NCI-H2171 (cell line): ENCODE measurements at places on chromosomes 11 and 22.

- DNase-seq: no peak
Measured at GRCh38 chr11:75626889-75627529, 41.8 kb downstream of the MAP6 start.

- DNase-seq: no peak
Measured at GRCh38 chr22:47862394-47862793, 1099.9 kb downstream of the TBC1D22A start.

DNA sequence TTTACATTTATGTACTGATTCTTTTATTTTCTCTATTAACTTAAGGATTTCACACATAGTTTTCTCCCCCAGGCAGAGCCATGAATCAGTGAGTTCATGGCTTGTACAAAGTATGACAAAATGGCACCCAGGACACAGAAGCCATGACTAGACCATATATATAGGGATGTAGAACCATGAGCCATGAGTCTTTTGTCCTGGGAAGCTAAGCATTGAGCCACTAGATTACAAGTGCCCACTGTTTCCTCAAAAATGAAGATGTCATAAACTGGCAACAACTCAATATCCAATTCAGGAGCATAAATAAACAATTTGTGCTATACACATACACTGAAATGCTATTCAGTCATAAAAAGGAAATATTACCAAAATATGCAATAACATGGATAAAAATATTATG, 36.2 kb downstream of the CARD18 start:
- DNase-seq: no peak

DNA sequence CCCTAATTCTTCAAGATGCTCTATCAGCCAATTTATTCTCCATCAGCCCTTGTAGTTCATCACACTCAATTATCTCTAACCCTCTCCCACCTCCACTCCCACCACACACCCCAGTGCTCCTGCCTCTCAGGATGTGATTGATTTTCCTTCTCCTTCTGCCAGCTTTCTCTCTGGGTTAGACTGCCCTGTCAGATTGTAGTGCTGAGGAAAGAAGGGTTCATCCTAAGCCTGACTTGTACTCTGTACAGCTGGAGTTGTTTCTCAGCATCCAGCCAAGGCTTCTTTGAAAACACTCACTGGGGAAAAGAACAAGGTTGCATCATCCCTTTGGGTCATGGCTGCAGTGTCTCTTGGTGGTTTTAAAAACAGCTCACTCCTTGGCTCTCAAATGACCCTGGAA, 61.2 kb downstream of the CECR2 start:
- no peak for DNase-seq

- DNase-seq: no peak
Measured at GRCh38 chr11:32033067-32033466, 57.8 kb upstream of the RCN1 start.

DNA sequence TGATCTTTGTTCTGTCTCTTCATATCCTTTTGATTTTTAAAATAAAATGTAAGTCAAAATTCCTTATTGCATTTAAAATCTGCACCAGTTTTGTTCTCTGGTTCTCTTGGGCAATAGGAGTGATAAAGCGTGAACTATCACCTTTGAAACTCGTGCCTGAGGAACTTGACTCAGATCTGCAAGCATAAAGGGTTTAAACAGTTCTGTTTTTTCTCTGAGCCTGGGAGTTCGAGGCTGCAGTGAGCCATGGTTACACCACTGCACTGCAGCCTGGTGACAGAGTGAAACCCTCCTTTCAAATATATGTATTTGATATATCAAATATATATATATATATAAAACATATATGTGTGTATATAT, 38.9 kb upstream of the CLMP start:
- DNase-seq: no peak

GRCh38 chr22:50621948-50622722, 5.8 kb downstream of the ARSA start:
- no peak for DNase-seq

DNA sequence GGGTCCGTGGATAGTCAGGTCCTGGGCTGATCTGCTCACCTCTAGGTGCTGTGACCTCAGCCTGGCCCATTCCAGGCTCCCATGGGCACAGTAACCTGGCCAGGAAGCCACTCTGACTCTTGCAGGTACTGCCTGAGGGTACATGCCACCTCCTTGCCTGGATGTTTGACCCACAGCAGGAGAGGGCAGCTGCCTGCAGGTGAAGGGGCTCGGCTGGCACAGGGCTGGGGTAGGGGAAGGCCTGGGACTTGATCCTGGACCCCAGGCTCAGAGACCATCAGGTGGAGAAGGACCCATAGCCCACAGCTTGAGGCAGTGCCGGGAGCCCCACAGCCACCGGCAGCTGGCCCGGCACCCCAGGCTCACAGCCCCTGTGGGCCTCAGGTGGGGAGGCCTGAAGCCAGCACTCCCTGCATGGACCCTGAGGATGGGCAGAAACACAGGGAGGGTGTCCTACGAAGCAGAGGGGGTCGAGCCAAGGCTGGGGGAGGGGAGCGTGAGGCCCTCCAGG, 2.7 kb downstream of the LRRC56 start:
- no peak for DNase-seq

GRCh38 chr11:8720352-8720751, 37.8 kb downstream of the RPL27A start:
- no peak for DNase-seq

DNA sequence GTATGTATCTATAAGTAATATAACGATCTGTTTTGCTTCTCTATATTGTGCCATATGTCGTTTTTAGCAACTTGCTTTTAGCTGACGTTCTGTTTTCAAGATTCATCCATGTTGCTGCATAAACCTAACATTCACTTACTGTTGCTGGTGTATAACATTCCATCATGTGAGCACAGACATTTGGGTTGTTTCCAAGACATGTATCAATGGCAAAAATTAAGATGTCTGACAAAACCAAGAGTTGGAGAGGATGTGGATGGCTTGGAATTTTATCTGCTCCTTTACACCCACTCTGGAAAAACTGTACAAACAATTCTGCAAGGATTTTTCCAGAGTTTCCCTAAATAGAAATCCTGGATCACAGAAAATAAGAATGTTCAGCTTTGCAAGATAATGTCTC, 40.9 kb downstream of the DGCR2 start:
- DNase-seq: no peak

DNA sequence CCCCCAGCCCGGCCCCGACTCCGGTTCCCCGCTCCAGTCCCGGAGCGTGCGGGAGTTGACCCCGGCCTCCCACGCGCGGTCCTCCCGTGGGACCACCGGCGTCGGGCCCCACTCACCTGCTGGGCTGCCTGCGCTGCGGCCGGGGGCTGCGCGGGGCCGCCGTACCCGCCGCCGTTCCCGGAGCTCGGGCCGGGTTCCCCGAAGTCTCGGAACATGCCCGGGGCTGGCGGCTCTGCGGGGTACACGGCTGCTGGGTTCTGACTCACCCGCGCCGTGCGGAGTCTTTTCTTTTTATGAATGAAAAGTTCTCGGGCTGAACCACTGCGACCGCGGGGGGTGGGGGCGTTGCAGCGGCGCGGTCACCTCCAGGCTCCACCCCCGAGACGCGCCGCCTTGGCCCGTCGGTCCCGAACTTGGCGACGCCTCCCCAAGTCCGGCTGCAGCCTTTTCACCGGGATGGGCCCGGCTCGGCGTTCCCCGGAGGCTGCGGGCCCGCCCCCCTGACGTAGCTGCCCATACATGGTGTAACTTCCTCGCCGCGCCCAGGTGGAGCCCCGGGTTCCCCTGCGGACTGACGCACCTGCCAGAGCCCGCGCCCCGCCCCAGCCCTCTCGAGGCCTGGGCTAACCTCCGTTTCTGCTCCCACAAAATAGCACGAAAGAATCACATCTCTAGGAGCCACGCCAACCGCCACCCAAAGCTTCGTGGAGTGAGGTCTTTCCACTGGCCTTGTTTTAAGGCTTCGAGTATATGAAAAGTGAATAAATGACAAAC, at the start of gene FOSL1:
Gene FOSL1, minus strand, starts transcription at position 264 of the 774 bp plus-strand sequence. Its CDS starts 49 bp downstream, at position 215.
- DNase-seq: peak; percentile 46

GRCh38 chr11:68469122-68469521, 8.6 kb downstream of the PPP6R3 start:
- DNase-seq: no peak

GRCh38 chr22:32804531-32805360, 3.2 kb downstream of the TIMP3 start:
- DNase-seq: no peak

GRCh38 chr11:76253416-76253815, 47.1 kb upstream of the WNT11 start:
- no peak for DNase-seq

- DNase-seq: no peak
Measured at GRCh38 chr11:6623391-6624363, 4.5 kb upstream of the TPP1 start.

GRCh38 chr11:2366276-2366675, 10.8 kb upstream of the CD81 start:
- no peak for DNase-seq

GRCh38 chr11:65401073-65401802, 14.8 kb downstream of the FRMD8 start:
- DNase-seq: no peak

DNA sequence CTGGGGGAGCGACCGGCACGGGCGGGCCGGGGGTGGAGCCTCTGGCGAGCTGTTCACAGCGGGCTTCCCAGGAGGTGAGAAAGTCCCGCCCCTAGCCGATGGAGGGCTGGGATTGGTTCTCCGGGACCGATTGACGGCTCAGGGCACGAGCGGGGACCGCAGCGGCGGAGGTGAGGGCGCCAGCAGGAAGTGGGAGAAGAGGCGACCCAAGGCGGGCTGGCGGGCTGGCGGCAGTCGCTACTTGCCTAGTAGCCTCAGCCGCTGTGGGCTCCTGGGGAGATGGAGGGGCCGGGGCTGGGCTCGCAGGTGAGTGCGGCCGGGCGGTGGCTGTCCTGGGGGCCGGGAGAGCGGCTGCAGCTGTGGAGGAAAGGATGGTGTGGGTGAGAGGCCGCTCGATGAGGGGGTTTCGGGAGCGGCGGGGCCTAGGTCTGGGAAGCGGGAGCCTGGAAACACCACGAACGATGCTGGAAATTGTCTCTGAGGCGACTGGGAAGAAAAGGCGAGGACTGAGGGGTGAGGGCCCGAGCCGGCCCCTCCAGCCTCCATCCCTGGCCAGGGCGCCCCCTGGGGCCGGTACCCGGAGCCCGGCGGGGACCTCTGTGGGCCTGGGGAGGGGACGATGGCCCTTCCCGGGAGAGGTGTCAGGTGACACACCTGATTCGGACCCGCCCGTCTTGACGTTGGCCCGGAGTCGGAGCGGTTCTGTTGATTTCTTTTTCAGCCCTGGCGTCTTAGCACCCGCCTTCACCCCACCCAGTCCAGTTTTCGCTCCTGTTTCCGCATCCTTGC, at the start of gene ZDHHC13:
Gene ZDHHC13, plus strand, starts transcription at position 198 of the 789 bp plus-strand sequence. Its CDS starts 82 bp downstream, at position 280.
- peak; percentile 74 for DNase-seq

- no peak for DNase-seq
Measured at GRCh38 chr11:130315354-130315970, 745 bp upstream of the ZBTB44 start.

DNA sequence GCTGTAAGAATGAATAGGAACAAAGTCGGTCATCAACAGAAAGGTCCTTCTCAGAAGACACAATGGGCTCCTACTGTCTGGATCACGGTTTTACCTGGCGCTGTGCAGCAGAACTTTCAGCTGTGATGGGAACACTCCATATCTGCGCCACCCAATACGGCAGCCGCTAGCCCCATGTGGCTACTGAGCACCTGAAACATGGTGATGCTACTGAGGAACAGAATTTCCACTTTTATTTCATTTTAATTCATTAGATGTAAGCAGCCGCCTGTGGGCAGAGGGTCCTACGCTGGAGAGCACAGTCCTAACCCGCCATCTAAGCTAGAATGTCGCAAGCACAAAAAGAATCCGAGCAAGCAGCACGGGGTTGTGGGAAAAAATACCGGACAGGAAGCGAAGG, 2.7 kb downstream of the SULT4A1 start:
- DNase-seq: no peak

- DNase-seq: no peak
Measured at GRCh38 chr22:18968011-18968749, 32.1 kb upstream of the PRODH start.

DNA sequence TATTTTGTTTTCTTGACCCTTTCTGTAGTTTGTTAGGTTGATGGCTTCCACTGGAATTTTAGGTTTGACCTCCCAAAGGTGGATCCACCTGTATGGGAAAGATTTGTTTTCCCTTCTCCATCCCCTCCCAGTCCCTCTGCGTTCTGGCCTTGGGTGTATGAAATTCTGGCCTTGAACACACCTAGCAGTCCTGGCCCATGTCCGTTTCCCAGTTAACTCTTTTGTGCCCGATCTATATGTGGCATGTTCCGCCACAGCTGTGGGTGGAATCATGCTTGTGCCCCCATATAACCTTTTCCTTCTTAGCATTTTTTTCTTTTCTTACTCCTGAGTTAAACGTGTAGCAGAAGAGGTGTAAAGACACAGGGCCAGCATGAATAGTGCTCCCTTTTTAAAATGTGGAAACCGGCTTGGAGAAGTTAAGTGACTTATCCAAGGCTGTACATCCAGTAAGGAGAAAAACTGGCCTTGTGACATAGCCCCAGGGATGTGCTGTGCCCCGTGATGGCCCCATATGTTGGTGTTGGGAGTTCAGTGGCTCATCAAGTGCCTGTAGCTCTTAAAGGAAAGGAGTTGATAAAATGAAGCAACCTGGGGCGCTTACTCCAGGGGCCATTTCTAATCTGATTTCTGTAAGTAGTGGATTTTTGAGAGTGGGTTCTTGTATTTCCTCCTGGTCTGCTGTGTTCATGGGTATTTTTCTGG, 39.3 kb downstream of the ZNRF3 start:
- no peak for DNase-seq

GRCh38 chr22:23383491-23384361, 196.4 kb downstream of the IGLL1 start:
- DNase-seq: no peak
